ENCODE measurements at places on chromosomes 16 and 17.
A peak's percentile ranks its signal among the peaks of the same experiment; 100 is the strongest.

- no peak for DNase-seq
These were observed 2.2 kb upstream of the TMEM94 start for GRCh38 chr17:75454193-75454592.

- no peak for DNase-seq
These were observed 137.1 kb downstream of the C16orf95 start for GRCh38 chr16:87180069-87180468.

DNA sequence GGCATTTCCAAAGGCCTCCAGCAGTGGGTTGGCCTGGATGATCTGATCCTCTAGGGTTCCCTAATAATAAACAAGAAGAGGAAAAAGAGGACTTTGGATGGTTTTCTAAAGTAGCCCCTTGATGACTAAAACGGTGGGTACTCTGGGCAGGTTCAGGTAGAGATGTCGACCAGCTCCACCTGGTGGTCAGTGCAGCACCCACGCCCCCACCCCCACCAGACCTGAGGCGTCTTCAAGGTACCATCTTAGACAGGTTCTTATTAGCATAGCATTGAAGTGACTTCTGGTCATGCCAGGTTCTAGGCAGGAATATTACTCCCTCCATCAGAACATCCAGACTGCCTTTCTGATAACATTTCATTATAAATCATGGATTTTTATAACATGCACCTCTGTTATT lies 15.0 kb downstream of the MYH13 start:
- DNase-seq: peak; percentile 22

DNA sequence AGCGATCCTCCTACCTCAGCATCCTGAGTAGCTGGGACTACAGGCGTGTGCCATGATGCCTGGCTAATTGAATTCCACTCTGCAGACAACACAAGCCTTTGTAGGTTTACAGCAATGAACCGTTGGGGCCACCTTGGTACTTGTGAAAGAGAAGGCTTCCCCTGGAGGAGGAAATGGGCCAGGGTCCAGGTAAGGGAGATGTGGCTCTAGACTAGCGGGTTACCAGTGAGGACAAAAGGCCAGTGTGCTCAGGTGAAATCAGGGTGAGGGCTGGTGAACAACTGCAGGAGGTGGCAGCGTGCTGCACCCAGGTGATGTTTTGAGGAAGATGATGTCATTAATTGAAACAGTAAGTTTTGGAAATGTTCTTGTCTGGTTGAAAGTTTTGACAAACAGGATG lies 6.7 kb downstream of the SDR42E1 start:
- no peak for DNase-seq

DNA sequence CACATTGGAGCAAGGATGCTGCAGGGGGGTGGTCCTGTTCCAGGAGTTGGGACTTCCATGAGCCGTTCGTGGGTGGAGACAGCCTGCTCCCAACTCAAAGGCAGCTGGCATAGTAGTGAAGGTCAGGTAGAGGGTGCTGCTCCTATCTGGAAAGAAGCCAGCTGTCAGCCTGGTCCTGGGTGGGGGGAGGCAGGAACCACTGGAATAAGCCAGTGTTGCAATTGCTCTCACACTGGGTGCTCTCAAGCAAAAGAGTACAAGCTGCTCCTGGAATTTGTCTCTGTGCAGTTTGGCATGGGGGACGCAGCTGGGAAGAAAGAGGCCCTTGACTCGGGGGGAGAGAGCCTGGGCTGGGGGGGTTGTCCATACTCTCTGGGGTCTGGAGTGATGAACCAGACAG lies 8.7 kb downstream of the CACNG5 start:
- DNase-seq: no peak

DNA sequence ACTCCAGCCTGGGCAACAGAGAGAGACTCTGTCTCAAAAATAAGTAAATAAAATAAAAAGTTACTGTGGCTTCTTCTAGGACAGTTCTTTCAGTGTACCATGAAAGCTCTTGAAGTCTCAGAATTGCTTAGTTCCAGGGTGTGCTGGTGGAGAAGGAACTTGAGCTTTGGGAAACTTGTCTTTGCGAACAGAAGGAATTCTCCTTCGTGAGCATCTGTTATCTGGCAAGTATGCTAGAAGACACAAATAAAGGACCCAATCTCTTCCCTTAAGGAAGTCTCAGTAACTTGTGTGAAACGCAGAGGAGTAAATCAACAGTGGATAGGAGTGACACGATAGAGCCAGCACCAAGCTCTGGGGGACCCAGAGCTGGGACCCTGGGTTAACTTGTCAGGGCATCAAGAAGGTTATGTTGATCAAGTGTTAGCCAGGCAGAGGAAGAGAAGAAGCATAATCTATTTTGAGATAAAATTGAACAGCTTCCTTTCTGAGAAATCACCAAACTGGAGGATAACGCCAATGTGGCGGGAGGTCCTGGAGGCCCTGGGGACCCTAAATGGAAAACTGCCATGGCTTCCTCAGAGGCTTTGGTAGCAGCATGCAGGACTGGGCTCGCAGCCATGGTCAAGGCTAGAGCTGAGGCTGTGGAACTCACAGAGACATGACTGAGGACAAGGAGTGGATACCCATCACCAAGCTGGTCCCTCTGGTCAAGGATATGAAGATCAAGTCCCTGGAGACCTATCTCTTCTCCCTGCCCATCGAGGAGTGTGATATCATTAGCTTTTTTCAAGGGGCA lies 72.1 kb upstream of the HAS3 start:
- no peak for DNase-seq

- DNase-seq: no peak
These were observed 223.7 kb upstream of the AXIN2 start for GRCh38 chr17:65785109-65785508.

GRCh38 chr17:72691017-72691416 lies 401.5 kb downstream of the SLC39A11 start:
- no peak for DNase-seq

DNA sequence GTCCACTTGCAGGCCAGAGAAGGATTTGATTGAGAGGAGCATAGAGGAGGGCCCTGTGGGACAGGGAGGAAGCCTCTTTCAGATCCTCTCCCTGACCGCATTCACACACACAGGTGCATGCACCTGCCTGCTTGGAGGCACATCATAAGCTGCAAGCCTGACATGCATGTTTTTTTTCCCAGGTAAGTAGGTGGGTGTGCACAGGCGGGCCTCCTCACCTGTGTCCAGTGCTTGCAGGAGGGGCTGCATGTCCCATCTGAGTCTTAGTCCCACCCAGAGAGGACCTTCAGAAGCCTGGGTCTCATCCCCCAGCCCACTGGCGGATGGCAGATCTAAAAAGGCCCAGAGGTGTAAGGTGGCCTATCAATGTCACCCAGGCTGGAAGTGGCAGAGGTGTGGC lies 130.8 kb downstream of the TMEM132E start:
- no peak for DNase-seq

DNA sequence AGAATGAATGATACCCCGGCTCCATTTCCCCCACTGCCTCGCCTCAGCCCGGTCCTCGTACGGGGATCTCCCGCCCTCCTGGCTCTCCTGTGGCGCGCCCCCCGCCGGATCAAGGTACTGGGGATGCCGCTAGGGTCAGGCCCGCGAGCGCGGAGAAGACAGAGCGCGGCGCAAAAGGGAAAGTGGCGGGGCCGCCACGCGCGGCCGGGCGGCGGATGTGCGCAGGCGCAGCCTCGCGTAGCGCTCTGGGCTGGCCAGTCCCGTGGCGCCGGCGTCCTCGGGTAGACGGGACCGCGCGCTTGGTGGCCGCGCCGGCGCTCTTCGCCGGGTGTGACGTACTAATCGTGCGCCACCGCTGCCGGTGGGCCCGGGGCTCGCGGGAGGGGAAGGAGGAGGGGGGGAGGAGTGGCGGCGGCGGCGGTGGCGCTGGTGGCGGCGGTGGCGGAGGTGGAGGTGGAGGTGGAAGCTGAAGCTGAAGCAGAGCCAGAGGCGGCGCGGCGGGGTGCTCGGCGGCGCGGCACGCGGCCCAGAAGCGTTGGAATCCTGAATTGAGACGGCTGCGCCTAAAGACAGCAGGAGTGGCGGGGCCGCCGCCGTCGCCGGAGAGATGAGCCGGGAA lies at the start of gene SENP3:
TSS of gene SENP3 (plus strand) at position 331 of the 619 bp plus-strand sequence. CDS start 1,158 bp downstream, outside the sequence.
- peak; percentile 88 for DNase-seq

- peak; percentile 12 for DNase-seq
These were observed 4.8 kb downstream of the ATP2A3 start for GRCh38 chr17:3959295-3959899.

DNA sequence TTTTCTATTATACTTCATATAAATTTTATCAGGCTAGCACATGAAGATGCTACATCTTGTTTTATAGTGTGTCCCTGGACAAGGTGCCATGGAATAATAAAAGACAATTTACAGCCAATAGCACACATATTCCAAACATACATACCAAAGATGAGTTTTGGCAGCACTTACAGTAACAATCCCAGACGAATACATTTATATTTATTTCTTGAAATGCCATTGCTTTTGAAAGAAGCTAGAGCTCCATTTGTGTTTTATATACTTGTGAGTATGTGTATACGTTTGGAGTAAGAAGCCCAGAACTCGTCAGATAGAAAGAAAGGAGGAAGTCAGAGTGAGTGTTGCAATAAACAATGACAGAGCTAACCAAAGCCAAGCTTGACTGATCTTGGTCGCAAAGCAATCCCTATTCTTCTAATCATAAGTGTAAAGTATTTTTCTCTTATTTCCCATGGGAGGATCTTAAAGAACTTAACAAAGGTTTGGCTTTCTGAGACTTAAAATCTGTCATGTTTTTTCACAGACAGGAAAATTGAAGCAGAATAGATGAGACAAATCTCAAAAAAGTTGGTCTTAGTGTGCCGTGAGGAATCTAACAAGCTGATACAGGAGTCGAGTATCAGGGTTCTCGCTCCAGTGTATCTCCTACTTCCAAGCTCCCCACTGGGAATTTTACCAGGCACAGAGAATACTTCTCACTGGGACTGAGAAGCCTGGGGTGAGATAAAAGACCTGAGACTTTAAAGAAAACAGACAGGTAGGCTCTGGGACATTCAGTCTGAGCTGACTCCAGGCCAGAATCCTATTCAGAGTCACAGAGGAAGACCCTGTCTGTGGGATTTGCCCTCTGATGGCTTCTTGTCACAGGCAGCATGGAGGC lies 175.4 kb downstream of the AATF start:
- no peak for DNase-seq

DNA sequence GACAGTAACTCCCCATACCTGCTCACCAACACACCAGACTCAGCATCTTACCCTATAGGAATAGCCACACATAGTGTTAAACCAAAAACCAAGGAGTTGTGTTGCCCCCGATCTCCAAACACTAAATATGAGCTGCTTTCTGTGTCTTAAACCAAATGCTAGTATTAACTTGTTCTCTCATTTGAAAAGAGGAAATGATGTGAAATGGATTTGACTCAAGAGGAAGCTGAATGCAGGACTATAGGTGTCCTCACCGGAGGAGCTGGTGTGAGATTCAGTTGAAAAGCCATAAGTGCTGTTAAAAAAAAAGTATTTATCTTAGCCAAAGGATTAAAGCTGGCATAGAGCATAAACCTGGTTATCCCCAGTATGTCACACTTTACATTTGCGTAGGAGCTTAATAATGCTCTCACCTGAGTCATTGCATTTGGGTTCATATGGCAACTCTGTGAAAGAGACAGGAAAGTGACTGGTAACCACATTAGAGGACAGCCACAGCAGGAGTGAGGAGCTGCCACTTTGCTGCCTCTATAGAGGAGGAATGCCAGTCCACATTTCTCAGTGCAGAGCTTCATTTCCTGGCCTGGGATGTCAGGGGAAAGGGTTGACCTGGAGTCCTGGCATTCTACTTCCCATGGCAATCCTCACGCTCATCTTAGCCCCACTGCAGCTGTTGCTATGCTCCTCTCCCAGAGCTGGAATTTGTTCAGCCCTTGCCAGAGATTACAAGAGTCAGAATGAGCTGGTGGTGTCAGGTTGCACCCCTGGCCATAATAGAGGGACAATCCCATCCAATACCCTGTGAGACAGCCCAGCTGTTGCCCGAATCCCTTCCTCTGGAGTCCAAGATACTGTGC lies 143.3 kb upstream of the ANKFN1 start:
- DNase-seq: no peak

- no peak for DNase-seq
These were observed 12.7 kb upstream of the CRHR1 start for GRCh38 chr17:45771271-45771959.

DNA sequence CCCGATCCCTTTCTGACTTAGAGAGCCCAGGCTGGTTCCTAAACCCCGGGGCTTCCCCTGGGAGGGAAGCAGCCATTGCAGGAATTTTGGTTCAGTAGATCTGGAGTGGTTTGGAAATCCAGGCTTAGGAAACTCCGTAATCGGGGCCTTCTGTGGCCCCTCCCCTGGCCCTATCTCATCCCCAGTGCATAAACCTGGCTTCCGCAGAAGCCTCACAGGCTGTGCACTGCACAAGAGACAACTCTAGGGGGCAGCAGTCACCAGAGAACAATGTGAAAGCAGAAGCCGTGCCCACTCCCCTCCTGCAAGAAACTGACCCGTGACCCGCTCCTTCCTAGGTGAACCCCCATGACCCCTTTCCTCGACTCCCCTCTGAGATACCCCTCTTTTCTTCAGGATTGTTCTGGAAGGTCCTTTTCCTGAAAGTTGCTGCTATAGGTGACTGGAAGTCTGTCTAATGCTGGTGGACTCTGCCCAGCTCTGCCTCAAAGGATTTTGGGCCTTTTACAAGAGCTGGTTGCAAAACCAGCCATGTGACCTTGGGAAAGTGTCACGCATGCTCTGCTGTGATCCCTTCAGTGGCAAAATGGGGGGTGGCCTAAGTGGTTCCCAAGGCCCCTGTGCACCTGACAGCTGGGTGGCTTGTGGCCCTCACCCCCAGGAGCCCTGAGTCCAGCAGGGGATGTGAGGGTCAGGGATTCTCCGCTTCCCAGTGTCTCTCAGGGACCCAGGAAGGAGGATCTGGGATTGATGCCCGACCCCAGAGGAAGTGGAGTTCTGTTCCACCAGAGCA lies 14.4 kb downstream of the GUCY2D start:
- DNase-seq: no peak

GRCh38 chr17:19531780-19532501 lies 1.7 kb upstream of the SLC47A1 start:
- no peak for DNase-seq

DNA sequence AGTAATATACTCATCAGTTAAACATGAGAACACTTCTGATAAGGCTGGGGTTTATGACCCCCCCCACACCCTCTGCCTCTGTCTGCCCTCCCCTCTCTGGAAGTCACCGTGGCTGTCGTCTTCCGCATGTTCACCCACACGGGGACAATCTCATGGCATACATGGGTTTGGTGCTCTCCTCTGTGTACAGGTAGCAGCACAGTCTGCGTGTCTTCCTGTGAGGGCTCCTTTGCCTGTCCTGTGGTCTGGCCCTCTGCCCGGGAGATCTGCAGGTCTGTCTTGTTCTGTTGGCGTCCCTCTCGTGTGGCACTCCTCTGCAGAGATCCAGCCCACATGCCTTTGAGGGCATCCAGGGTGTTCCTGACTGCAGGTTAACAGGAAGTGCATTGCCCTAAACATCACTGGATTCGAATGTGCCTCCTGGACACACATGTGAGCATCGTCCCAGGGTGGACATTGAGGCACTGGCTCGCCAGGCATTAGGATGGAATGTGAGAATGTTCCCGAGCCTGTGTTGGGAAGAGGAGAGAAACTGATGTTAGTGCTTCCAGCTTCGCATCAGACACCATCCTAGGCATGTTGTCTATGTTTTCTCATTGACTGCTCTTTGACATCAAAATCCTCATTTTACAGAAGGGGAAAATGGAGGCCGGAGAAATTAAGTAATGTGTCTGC lies 54.5 kb downstream of the NKD1 start:
- DNase-seq: no peak

All from stimulated activated CD4-positive, alpha-beta T cell treated with anti-CD3 and anti-CD28 coated beads, TNF-alpha, amount 100 ng/mL, for 24 hours (primary cell).